ENCODE measurements at places on chromosomes 12 and 14.

GRCh38 chr14:47269756-47270492 is 405.5 kb downstream of the MDGA2 start:
- no peak for DNase-seq

DNA sequence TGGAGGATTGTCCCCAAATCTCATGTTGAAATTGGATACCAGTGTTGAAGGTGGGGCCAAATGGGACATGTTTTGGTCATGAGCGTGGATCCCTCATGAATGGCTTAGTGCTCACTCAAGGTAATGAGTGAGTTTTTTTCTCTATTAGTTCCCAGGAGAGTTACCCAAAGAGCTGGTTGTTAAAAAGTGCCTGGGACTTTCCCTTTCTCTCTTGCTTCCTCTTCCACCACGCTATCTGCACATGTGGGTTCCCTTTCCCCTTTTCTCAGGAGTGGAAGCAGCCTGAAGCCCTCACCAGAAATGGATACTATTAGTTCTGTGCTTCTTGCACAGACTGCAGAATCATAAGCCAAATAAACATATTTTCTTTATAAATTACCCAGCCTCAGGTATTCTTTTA is 465.4 kb downstream of the FSCB start:
- DNase-seq: no peak

GRCh38 chr14:105840266-105841021 is 314.1 kb downstream of the TMEM121 start:
- DNase-seq: no peak

GRCh38 chr12:57620245-57620935 is 9.2 kb downstream of the ARHGEF25 start:
- DNase-seq: no peak

GRCh38 chr12:108907839-108908351 is 28.0 kb downstream of the DAO start:
- no peak for DNase-seq

DNA sequence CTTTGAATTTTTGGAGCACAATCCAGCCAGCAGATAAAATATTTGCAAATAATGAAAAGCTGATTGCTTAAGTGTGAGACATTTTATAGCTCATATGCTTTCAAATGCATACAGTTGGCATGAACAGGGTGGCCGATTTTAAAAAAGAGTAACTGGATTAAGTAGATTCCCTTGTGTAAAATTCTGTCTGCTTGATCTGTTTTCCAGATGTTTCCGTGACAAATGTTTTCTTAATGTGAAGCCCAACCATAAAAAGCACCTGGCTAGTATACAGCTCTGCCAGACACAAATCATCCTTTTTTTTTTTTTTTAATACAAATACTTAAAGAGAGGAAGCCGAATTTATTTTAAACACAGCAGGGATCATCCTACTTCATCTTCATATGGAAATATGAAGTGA is 440.7 kb downstream of the CCER1 start:
- no peak for DNase-seq

DNA sequence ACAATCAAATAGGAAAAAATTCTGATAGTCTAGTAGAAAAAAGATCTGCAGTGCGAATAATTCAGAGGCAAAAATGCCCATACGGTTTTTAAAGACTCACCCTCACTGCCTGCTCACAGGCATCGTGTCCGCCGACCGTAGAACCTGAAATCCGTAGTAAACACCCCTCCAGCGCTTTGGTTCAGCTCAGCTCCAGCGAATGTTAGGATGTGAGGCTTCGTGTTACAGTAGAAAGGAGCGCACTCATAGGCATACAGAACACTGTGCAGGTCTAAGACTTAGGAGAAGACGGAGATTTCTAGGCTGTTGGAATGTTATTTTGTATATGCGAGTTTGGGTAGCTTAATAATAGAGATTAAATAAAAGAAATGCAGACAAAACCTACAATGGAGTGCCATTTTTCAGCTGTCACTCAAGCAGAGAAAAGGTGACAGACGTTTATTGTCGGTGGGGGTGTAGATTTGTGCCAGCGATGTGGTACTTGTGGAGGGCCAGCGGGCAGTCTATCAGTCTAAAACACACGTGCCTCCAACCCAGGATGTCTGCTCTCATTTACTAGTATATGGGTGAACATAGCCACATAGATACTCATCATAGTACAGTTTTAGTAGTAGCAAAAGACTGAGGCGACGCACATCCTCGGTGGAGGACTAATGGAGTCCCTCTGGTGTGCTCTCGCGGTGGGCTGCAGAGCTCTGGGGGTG is 25.7 kb downstream of the SFSWAP start:
- no peak for DNase-seq

DNA sequence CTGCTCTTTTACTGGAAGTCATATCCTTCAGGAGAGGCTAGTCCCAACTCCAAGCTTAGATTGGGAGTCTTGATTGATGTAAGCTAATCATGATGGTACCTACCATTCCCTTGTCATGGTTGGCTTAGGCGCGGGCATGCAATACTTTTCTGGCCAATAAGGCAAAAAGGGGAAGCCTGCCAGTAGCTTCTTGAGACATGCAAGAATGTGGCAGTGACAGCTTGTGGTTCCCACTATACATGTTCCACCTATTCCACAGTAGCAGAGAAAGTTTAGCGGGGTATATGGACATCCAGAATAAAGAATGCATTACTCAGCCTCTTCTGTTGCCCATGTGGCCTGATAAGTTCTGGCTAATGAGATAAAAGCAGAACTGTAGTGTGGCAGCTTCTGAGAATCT is 55.0 kb downstream of the AP5M1 start:
- no peak for DNase-seq

DNA sequence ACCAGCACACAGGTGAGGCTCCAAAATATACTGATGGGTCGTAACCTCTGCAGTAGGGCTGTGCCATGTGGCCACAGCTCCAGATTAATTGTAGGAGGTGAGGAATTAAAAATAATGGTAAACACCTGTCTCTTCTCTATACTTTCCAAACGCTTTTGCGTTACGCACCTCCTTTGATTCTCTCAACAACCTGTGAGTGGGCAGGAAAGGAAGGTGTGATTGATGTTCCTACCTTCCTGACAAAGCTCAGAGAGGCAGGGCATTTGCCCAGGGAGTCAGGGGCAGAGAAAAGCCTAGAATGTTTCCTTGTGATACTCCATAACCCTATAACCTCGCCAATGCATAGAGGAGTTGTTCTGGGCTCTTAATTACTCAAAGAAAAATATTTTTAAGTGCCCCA is 124.9 kb downstream of the PRMT8 start:
- DNase-seq: no peak

- DNase-seq: no peak
Measured at GRCh38 chr12:54044425-54045103, 9.1 kb upstream of the HOXC4 start.

- no peak for DNase-seq
Measured at GRCh38 chr12:131101703-131102492, 148.2 kb downstream of the ADGRD1 start.

DNA sequence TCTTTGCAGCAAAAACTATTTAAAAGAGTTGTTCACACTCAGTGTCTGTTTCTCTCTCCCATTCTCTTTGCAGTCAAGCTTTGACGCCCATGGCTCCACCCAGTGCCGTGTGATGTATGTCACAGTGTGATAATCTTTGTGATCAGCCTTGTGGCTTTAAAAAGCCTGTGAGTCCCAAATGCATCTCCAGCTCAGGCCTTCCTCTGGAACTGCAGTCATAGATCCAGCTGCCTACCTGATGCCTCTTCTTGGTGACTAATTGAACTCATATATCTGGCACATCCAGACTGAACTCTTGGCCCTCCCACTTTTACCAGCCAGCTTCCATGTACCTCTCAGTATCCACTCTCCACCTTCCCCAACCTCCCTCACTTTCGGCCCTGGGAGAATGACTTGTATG is 182.8 kb upstream of the ARHGAP5 start:
- no peak for DNase-seq

DNA sequence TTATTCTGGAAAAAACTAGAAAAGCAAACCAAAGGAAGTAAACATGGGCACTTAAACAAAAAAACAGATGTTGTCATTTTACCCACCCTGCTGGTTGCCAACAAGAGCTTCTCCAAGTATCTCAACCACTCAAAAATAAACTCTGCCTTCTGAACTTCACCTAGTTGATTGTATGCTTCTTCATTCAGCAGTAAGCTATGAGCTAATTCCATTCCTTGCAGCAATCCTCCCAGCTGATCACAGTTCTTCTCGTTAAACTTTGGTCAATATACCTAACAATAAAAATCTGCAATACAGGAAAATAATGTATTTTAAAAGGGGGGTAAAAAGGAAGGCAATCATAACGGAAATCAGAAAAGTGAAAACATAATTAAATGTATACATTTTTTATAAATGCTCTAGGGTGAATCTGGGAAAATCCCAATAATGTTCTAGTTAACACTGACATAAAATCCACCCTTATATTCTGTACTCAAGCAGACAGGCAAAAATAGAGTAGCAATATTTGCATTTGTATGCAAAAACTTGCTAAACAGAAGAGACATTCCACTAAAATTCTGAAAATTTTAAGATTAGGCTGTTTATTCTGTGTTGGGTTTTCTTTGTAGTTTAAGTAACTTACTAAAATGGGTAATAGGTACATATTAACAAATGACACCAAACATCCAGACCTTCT is 17.4 kb downstream of the HEATR5A start:
- DNase-seq: no peak

DNA sequence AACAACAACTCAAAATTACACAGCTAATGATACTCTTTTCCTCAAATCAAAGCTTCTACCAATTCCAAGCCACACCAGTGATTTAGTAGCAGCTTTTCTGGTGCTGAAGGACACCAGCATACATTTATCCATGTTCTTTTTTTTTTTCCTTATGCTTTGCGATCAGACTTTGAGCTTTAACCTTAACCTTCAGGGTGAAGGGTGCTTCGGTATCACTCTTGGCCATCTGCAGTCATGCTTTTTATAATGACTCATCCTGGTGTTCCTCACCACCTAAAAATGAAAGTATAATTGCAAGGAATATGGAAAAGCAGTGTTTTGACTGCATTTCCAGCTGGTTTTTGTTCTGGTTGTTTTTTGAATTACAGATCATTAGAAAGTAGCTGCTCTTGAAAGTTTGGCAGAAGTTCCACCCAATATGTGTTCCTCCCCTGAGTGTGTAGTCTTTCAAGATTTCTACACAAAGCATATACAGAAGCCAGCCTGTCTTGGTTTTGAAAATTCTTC is 1.3 kb upstream of the SLC41A2 start:
- no peak for DNase-seq

GRCh38 chr12:88015825-88016224 is 13.4 kb downstream of the C12orf50 start:
- DNase-seq: no peak

- DNase-seq: no peak
Measured at GRCh38 chr14:22399776-22400175, 189.2 kb downstream of the DAD1 start.

DNA sequence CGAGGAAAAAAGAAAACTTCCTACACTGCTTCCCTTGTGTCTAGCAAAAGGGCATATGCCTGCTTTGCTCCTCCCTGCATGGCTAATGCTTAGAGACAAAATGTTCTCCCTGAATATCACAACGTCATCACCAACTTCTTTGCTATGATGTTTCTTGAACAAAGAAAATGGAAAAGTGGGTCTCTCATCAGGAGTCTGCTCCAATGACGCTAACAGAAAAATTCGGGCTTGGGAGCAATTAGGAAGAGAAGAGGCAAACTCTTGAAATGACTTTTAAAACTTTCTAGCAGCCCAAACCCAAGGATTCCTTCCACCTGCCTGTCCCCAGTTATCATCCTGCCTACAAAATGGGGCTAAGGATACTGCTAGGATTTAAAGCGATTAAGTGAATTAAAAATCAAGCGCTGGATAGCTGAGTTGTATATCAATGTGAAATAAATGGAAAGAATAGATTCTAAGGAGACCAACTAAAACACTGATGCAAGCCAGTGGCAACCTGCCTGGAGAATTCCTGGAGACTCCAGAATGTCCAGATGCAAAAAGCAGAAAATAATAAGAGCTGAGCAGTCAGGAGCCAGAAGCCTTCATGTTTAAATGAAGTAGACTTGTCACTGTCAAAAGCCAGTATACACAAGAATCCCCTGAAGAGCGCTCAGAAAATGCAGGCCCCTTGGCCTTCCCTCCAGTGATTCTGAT is 183.8 kb downstream of the DPF3 start:
- DNase-seq: no peak

- DNase-seq: no peak
Measured at GRCh38 chr14:80862983-80863382, 78.6 kb downstream of the CEP128 start.

- no peak for DNase-seq
Measured at GRCh38 chr12:43277651-43278540, 274.1 kb downstream of the ADAMTS20 start.

DNA sequence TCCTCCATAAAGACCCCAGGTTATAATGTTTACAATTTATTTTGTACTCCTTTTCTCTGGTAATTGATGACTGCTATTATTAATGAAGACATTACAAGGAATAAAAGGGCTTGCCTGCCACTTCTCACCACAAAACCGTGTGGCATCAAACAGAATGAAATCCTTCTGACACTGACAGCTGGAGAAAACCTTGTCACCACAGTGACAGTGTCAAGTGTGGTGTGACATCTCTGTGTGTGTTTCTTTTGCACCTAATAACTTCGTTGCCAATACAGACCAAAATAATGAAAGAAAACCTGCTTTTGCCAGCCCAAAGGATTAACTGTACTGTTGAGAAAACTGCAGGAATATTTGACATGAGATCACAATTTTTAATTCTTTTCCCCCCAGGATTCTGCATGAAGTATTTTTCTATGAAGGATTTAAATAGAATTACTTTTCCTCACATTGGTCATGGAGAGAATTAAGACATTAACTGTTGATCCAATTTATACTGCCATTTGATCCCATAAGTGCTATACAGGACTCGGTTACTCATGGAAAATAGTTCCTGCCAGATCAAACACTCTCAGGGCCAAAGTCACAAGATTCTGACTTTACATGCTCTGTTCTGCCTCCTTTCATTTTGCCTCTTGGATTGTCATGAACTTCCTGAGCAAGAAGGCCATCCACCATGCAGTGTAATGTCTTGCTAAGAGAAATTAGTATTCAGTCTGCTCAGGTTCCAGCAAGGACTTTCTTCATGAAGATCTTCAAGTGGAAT is 60.4 kb upstream of the IFNG-AS1 start:
- no peak for DNase-seq

DNA sequence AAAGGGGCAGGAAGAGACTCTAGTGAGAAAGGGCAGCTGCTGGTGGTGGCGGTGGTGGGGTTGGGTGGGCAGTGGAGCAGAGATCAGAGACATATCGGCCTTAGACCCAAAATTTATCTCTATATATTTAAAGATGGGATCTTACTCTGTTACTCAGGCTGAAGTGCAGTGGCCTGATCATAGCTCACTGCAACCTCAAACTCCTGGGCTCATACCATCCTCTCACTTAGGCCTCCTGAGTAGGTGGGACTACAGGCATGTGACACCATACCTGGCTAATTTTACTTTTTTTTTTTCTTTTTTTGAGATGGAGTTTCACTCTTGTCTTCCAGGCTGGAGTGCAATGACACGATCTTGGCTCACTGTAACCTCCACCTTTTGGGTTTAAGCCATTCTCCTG is 18.6 kb upstream of the ITGA5 start:
- no peak for DNase-seq

GRCh38 chr12:12506496-12506890 is 56.2 kb downstream of the DUSP16 start:
- no peak for DNase-seq

- no peak for DNase-seq
Measured at GRCh38 chr14:91352053-91352452, 65.6 kb downstream of the CCDC88C start.
